ENCODE measurements at places on chromosomes 16 and 17.

GRCh38 chr16:54707813-54708212 is 222.9 kb upstream of the IRX5 start:
- no peak for DNase-seq

GRCh38 chr16:87384162-87384874 is 742 bp upstream of the FBXO31 start:
- no peak for DNase-seq

DNA sequence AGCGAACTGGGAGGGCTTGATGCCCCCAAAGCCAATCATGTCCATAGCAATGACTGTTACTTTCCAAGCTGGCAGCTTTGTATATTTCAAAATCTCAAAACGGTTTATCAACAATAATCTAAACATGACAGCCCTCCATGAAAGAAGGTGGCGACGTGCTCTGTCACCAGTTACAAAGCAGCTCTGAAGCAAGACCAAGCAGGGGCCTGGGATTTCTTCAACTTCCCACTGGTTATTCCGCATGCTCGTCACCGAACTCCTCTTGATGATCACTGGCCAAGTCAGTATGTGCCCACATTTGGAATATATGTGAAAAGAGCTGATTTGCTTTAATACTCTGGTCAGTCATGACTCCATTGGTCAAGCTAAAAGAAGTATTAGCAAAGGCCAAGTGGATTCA is 175.6 kb downstream of the VPS53 start:
- DNase-seq = no peak

- peak; percentile 33 for DNase-seq
These were observed 17.5 kb downstream of the COG7 start for GRCh38 chr16:23435500-23435899.

- no peak for DNase-seq
These were observed 50.9 kb downstream of the CDH11 start for GRCh38 chr16:65070831-65071432.

DNA sequence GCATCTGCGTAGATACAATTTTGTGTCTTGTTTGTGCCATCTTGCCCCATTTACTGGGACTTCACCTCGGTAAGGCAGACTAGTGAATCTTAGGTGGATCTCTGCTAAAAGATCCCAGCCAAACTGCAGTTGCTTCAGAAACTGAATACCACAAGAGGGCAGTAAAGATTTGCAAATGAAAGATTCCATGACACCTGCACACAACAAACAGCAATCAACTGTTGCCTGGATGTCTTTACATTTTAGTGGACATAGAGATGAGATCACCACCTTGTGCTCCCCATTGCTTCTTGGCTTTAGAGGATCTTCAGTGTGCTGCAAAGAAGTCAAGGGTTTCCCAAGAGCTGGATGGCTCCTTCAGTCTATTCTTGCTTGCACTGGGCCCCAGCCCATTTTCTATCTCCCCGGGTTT is 119.2 kb upstream of the CACNG5 start:
- DNase-seq = no peak

GRCh38 chr17:29401258-29401657 is 11.1 kb downstream of the TAOK1 start:
- no peak for DNase-seq

- DNase-seq = no peak
These were observed 89.3 kb upstream of the SDK2 start for GRCh38 chr17:73733517-73733916.

DNA sequence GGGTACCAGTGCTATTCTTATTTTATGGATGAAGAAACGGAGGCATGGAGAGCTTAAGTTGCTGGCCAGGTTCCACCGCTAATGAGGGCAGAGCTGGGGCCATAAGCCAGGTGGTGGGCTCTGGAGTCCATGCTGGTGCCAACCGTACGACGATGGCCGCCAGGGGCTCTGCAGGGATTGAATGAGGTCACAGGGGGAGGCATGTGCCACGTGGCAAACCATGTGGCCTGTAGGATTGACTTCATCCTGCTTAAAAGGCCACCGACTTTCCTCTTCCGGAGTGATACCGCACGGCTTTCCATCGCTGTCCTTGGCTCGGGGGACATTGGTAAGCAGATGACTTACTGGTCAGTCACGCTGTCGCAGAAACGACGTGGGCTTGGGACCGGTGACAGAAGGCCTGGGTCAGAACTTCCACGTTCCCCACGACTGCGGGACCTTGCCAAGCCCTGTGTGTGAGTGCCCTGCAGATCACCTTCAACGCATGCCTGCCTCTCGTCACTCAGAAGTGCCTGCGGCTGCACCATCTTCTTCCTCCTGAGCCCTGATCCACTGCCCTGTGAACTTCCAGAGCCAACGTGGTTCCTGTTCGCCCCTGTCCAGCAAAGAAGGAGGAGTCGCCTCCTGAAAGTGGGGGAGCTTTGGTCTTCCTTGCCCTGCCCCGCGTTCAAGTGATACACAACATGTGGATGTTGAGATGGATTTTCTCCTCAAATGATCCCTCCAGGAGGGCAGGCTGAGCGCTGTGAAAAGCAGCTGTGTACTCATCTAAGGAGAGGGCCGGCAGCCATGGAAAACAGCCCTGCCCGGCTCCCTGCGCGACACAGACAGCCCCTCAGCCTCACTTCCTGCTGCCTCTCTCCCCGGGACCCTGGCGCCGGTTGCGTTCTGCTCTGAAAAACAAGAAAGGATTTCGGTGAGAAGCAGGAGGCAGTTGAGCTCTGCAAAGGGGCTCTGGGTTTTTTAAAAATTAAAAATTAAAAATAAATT is 176.7 kb downstream of the C16orf95 start:
- no peak for DNase-seq

DNA sequence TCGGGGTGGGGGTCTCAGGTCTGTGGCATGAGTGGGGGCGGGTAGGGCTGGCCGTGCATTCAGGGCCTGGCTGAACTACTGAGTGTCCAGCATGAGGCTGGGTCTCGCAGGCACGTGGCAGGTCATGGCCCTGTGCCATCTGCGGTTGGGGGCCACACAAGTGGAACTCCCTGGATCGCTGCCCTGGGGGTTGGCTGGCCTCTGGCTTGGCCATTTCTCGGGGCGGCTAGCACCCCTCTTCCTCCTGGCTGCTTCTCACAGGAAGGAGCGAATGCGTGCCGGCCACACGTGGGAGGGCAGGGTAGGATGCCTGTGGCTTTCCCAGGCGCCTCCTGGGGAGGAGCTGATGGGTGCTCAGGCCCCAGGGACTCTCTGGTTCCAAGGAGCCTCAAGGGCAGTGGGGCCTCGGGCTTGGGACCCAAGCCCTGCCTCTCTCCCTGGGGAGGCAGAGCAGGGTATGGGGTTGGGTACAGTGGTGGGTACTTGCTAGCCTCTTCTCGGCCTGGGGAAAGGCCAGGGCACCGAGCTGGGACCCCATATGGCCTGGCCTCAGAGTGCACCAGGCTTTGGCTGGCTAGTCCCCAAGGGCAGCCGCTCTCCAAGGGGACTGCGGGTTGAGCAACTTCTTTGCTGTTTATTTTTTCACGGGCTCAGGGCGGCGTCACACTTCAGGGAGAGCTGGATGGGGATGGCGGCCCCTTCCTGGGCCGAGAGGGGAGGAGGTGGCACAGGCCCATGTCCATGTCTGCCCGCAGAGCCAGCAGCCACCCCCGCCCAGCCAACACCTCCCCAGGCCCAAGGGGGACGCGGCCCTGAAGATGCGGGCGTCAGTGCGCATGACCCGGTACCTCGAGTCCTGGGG is 37.5 kb downstream of the ADCY7 start:
- DNase-seq = no peak

- DNase-seq = no peak
These were observed 5.4 kb downstream of the MARCHF10 start for GRCh38 chr17:62802561-62803205.

- no peak for DNase-seq
These were observed 71.3 kb downstream of the SOX9 start for GRCh38 chr17:72191921-72192799.

- DNase-seq = no peak
These were observed 389.1 kb upstream of the DYNLRB2 start for GRCh38 chr16:80151722-80152111.

GRCh38 chr16:20844588-20844987 is 38.3 kb downstream of the REXO5 start:
- DNase-seq = no peak

DNA sequence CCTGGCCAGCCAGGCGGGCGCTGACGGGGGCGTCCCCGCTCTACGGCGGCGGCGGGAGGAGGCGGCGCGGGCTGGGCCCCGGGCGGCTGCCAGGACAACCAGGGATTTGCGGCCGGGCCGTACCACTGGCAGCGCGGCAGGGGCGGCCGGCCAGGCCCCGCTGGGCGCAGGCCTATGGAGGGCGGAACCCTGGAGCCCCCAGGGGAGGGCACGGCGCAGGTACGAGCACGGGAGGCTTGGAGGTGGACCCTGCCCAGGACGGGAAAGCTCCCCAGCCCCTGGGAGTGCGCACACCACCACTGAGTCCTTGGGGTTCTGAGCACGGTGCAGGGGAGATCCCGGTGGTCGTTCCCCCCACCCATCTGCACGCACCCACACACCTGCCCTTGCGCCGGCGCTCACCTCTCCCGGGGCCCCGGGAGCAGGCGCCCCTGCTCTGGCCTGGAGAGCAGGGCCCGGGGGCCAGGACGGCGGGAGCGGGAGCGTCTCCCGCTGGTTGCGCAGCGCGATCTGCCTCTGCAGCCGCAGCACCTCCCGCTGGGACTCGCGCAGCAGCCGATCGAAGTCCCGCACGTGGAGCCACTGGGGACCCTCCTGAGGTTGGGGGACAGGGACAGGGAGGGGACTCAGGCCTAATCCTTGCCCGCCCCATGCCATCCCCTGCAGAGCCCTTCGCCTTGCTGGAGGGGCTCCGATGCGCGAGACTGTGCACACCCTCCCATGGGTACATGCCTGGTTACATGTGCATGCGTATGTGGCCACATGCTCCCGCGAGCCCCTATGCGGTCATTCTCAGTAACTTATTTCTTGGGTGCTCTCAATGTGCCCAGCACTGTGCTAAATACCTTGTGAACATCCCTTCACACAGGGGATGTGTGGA is 3.9 kb downstream of the TSPOAP1 start:
- no peak for DNase-seq

DNA sequence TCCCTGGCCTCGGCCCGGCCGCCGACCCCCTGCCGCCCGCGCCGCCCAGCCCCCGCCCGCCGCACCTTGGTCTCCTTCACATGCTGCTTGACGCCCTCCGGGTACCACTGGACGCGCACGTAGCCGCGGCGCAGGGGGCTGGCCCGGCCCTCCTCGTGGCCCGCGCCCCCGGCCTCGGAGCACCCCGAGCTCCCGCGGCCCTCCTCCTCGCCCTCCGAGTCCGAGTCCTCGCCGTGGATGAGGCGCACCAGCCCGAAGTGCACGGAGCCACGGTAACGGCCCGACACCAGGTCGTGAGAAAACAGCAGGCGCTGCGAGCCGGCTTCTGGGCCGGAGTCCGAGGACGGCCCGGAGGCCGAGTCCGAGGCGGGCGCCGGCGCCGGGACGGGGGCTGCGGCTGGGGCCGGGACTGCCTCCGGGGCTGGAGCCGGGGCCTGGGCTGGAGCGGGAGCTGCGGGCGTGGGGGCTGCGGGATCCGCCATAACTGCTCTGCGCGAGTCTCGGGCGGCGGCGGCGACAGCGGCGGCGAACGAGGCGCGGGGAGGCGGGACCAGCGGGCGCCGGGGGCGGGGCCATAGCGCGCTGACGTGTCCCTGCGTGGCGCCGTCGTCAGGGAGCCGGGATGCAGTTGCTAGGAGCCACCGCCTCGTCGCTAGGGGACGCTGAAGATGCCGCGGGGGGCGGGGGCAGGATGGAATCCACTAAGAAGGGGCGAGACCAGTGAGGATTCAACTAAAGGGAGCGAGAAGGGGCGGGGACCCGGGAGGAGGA is at the start of gene UBE2O:
Gene UBE2O (minus strand): TSS at position 493 of the 771 bp plus-strand sequence. CDS start 11 bp downstream, at position 482.
- peak; percentile 85 for DNase-seq

- no peak for DNase-seq
These were observed 138.6 kb upstream of the SDK2 start for GRCh38 chr17:73782641-73783381.

DNA sequence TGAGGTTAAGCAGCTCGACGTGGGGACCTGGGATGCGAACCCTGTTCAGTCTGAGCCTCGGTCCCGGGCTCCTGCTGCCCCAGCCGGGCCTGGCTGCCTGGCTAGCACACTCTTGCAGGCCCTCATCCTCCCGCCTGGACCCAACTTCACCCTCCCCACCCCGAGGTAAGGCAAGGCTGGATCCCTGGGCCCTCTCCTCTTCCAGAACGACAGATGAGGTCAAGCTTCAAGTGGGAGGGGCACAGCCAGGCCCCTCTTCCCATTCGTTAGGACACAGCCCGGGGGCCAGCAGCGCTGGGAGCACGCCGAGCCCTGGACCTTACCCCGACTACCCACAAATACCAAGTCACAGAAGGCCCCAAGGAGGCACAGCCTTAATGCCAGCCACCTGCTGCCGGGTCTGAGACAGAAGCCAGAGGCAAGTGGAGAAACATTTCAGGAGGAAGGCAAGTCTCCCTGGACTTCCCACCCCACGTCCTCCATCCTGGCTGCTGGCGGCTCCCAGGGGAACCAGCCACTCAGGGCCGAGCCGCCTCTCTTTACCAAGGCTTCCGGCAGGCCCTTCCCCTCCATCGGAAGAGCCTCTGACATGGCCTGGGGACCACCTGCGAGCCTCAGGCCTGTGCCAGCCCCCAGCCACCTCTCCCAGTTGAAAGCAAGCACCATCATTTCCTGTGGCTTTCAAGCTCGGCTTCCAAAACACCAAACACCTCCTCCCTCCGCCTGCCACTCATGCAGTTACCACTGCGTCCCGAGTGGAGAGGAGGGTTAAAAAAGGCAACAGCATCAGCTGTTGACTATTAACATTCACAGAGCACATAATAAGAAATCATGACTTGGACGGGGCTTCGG is 59.9 kb downstream of the RPH3AL start:
- no peak for DNase-seq

DNA sequence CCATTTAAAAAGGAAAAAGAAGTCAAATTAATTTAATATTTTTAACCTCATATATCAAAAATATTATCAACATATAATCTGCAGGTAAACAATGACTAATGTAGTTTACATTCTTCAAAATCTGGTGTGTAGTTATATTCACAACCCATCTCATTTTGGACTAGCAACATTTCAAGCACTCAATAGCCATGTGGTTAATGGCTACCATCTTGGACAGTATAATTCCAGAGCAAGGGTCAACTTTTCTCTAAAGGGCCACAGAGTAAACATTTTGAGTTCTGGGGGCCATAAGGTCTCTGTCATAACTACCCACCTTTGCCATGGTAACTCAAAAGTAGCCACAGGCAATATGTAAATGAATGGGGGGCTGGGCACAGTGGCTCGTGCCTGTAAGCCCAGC is 153.9 kb downstream of the PARN start:
- no peak for DNase-seq

Data from stimulated activated CD4-positive, alpha-beta T cell treated with anti-CD3 and anti-CD28 coated beads, Interleukin-1b, Interleukin-23, amount 100 ng/mL, for 1 hour (primary cell).